ENCODE measurements at places on chromosomes 3 and 15.
A peak's percentile ranks its signal among the peaks of the same experiment; 100 is the strongest.

DNA sequence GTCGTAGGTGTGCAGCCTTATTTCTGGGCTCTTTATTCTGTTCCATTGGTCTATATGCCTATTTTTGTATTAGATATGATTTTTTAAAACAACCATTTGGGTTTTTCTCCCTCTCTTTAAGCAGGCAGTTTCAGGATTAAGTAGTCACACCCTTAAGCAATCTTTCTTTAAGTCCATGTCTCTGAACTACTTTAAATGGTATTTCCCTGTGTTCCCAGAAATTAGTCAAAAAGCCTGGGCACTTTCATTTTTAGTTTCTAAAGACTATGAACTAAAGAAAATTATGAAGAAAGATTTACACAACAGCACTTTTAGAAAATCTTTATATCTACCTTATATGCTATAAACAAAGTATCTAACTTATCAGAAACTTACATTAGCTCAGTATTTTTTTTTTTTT, 110.3 kb downstream of the FAIM start:
- no peak for DNase-seq

DNA sequence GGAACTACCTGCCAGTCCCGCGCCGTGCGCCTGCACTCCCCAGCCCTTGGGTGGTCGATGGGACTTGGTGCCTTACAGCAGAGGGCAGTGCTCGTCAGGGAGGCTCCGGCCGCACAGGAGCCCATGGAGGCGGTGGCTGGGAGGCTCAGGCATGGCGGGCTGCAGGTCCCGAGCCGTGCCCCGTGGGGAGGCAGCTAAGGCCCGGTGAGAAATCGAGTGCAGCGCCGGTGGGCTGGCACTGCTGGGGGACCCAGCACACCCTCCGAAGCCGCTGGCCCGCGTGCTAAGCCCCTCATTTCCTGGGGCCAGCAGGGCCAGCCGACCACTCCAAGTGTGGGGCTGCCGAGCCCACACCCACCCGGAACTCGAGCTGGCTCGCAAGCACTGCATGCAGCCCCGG, 580.2 kb downstream of the ZIC1 start:
- DNase-seq = no peak

GRCh38 chr3:71843071-71843470, 58.1 kb upstream of the PROK2 start:
- no peak for DNase-seq

DNA sequence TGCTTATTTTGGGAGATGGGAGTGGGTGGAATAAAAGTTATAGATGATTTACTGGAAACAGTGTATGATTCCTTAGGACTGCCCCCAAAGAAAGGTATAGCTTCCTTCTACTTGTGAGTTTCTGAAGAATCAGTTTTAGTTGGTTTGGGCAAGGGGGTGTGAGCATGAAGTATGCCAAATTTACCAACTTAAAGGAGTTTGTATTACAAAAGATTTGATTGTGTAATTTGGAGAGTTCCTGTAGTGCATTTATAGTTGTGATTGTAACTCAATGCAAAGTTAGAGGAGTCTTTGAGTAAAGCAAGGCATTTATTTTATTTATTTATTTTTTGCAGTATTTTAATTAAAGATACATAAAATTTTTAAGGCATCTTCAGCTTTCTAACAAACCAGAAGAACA, 42.8 kb downstream of the TSC22D2 start:
- no peak for DNase-seq

DNA sequence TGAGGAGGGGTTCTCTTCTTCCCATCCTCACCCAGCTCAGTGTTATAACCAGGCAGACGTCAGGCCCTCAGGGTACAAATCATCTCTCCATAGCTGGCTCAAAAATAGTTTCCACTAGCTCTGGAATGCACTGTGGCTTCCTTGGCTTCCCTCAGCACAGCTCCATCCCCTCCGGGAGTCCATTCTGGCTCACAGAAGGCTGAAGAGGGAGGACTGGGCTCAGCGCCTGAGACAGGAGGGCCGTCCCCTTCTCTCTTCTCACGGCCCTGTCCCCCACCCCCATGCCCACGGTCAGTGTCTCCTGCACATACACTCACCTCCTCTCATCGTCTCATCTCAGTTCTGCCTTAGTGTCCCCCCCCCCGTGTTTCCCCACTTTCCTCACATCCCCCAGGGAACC, 50.1 kb downstream of the UMPS start:
- DNase-seq = no peak

DNA sequence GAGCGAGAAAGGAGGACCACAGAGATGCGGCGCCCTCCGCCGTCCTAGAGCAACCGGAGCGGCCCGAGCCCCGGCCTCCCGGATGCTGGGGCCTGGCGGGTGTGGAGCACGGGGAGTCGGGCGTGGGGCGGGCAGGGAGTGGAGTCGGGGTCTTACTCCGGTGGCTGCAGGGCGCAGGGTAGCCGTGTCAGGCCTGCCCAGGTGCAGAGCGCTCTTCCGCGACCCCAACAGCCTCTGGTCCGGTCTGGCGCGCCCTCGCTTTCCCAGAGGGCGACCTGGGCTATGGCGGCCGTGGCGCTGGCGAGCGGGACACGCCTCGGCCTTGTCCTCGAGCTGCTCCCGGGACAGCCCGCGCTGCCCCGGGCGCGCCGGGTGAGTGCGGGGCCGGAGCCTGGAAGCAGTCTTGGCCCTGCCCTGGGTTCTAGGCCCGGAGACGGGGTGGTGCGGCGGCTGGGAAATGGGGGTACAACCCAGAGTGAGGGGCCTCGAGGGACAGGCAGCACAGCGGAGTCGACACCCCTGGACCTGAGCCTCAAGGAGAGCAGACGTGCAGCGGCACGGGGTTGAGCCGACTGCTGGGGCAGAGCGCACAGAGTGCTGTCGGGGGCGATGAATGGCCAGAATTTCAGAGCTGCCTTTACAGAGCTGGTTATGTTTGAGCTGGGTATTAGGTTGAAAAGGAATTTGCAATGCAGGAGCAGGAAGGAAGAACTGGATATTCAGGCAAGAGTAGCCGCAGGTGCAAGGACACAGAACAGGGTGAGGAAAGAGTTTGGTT, at the start of gene ZNF662:
Gene ZNF662 (plus strand): TSS at position 73 of the 778 bp plus-strand sequence. CDS start 1,973 bp downstream, outside the sequence.
- peak; percentile 46 for DNase-seq

GRCh38 chr3:178291574-178292370, 244.5 kb upstream of the KCNMB2 start:
- DNase-seq = no peak

DNA sequence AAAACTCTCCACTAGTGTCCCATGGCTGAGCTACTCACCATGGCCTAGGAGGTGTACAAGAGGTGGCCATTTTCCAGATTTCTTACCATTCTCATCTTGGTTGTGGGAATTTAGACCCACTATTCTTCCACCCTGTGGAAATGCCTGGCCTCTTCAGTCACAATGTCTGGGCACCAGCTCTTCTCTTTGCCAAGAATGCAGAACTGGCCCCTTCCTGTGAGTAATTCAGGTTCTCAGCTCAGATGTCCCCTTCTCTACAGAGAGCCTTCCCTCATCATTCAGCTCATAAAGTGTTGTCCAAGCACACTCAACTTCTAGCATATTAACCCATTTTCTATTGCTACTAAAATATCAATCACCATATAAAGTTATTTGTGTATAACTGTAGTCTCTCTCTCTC, 575.5 kb upstream of the KCNMB2 start:
- DNase-seq = no peak

Data from amygdala (tissue), 56 donors.